Hypothalamus (tissue), 51 donors: ENCODE measurements at places on chromosomes 7 and 10.

DNA sequence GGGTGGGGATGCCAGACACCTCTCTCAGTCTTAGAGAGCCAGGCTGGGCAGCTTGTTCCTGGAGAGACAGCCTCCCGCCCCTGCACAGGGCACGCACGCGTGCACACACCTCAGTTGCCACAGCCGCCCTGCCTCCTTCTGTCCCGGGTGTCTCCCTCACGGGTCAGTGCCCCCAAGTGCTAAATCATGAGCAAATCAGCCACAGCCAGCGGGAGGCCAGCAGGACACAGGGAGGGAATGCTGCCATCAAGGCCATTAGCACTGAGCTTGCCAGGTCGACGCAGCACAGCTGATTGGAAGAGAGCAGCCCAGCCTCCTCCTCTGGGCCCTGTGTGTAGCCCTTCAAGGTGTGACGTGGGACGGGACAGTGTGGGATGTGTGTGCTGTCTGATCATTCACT lies 130.4 kb downstream of the CDH23 start:
- no peak for DNase-seq

DNA sequence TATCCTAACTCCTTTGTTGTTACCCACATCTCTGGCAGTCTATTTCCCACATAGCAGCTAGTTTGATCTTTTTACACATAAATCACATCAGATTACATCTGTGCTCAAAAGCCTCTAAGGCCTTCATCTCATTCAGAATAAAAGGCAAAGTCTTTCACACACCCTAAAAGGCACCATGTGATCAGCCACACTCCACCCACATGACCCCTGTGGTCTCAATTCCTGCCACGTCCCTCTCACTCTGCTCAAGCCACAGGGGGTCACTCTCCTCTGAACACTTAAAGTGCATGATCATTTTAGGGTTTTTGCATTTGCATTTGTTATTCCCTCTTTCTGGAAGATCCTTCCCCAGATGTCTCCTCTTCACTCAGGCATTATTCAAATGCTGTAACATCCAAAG lies 30.8 kb downstream of the ELAPOR2 start:
- no peak for DNase-seq

- no peak for DNase-seq
Observed at GRCh38 chr10:125779403-125780327, 4.0 kb upstream of the MMP21 start.

DNA sequence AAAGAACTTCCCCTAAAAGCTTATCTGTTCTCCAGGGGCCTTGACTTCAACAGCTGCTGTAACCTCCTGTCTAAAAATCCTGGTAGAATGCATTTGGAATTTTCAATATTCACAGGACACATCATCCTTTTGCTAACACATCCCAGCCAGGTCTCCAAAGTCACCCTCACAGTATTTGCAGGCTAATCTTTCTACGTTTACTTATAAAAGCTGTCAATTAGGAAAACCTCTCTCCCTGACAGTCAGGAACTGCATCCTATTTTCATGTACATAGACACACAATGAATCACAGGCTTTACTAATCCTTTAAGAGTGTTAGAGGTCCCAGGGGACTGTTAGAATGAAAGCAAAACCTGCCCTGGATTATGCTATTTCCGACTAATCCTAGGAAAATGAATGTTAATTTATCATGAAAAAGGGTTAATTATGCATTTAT lies 102.2 kb downstream of the GFRA1 start:
- no peak for DNase-seq

DNA sequence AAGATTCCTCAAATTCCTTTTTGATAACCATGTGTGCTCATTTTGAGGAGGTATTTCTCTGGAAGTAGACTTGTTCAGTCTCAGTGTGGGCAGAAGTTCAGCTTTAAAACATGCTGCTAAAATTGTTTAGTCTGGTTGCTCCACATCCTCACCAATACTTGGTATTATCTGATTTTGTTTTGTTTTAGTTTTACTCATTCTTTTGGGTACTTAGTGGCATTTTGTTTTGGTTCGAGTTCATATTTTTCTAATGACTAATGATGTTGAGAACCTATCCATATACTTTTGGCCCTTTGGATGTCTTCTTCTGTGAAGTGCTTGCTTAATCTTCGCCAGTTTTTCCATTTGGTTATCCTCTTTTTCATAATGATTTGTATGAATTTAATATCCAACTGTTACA lies 694.2 kb upstream of the FZD8 start:
- DNase-seq = no peak

- no peak for DNase-seq
Observed at GRCh38 chr7:1204460-1205140, 28.1 kb upstream of the UNCX start.

- no peak for DNase-seq
Observed at GRCh38 chr7:148260599-148260998, 330.0 kb upstream of the C7orf33 start.

- DNase-seq = peak; percentile 61
Observed at GRCh38 chr7:152050547-152050971, 25.1 kb downstream of the GALNT11 start.

- DNase-seq = no peak
Observed at GRCh38 chr7:44636926-44637325, 30.5 kb downstream of the OGDH start.

DNA sequence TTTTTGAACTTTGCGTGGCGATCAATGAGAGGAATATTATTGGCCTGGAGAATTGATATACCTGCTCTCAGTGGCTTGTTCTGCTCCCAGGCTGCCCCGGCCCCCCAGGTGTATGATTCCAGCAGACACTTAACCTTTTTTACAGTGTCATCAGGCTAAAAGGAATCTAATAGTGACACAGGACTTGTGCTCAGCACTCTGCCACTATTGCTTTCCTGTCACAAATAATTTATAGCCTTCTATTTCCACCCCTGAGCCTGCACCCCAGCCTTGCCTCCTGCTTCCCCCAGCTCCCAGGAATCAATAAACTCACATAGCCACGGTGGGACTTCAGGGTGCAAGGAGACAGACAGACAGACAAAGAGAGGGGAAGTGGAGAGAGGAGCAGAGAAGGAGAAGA lies 28.3 kb downstream of the PAX2 start:
- DNase-seq = no peak

DNA sequence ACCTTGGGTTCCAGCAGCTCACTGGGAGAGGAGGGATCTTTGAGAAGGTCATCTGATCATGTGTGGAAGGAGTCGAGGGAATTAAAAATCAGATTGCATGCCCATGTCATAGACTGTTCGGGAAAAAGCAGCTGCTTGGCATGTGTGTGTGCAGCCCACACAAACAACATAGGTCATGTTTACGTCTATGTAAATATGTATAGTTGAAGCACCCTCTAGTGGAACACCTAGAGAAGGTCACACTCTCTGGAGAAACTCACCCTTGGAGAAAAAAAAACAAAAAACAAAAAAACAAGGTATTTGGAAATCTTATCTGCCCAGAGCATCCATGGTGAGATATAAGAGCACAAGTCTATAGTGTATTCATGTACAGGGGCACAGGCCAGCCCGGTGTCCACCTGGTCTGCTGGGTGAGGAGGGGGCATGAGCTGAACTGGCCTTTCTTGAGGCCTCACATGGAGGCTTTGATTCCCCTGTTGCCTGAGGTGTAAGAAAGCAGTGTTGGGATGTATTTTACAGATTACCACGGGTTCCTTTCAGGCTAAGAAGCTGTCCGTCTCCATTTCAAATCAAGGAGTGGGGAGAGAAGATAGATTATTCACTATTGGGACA lies 98.0 kb downstream of the NPY start:
- no peak for DNase-seq

DNA sequence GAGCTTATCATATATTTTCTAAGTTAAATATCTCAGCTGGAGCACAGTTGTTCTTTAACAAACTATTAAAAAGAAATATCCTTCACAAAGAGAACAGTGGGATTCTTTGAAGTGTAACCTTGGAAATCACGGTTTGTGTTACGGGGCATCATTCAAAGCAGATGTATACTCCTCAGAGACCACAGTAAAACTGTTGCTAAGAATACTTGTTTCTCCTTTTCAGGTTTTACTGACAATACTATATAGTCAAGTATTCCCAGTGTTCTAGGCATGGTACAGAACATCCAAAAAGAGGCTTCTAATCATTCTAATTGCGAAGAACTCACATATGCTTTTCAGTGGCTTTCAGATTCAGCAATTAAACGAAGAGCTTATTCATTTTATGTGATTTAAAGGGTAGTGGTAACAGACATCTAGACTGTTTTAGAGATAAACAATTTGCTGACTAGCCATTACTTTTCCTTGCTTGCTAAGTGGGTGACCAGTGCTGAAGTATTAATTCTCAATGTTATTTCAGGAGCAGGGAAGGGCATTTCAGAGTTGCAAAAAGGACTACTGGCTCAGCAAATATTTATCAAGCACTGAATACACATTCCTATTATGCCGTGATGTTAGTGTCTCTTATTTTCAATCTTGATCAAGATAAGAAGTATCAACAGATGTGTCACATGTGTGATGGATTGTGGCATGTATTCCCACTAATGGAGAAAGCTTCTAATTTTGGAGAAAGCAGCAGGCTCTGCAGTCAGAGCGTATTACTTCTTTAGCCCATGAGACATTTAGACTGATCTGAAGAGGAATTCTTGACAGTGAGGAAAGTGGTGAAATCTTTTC lies 236.8 kb downstream of the RNLS start:
- DNase-seq = no peak

- DNase-seq = no peak
Observed at GRCh38 chr10:33192190-33192589, 142.3 kb downstream of the NRP1 start.

GRCh38 chr10:23869996-23870395 lies 338.9 kb upstream of the KIAA1217 start:
- no peak for DNase-seq
